Foreskin keratinocyte (primary cell): ENCODE measurements at places on chromosomes 3 and 15. TPM values are rescaled to one million over a fixed set of nuclear protein-coding genes. Genes with fewer than 3 reads are reported as not detected.

The IL5RA gene
- not detected in 2 replicates for polyA plus RNA-seq

The GRM2 gene
- 0.04 TPM in 2 replicates for polyA plus RNA-seq

The LNP1 gene
- 0.66 and 0.87 TPM in 2 replicates for polyA plus RNA-seq

The LSAMP gene
- not detected in 2 replicates for polyA plus RNA-seq

The TGM4 gene
- polyA plus RNA-seq, result 0.76 and 0.83 TPM in 2 replicates

The SLC2A2 gene
- not detected in 2 replicates for polyA plus RNA-seq

The EXD1 gene
- polyA plus RNA-seq, result 0.02 TPM in 1 of 2 replicates, not detected in the other

The PIK3CA gene
- 2.8 and 3.2 TPM in 2 replicates for polyA plus RNA-seq

The OSBPL10 gene
- 18.2 and 20.1 TPM in 2 replicates for polyA plus RNA-seq

The GMPS gene
- polyA plus RNA-seq, result 54.3 and 71.0 TPM in 2 replicates

The LRRK1 gene
- polyA plus RNA-seq, result 6.8 and 6.9 TPM in 2 replicates

The HAPLN3 gene
- 6.2 and 6.7 TPM in 2 replicates for polyA plus RNA-seq

The MGLL gene
- 37.9 and 39.9 TPM in 2 replicates for polyA plus RNA-seq

The SNTN gene
- polyA plus RNA-seq, result not detected in 2 replicates

The ITPKA gene
- polyA plus RNA-seq, result 0.55 and 0.62 TPM in 2 replicates

The AHSG gene
- 0.17 and 0.26 TPM in 2 replicates for polyA plus RNA-seq

The BFSP2 gene
- polyA plus RNA-seq, result not detected in 2 replicates

The NEDD4 gene
- 3.9 and 7.8 TPM in 2 replicates for polyA plus RNA-seq
